Activated CD4-positive, alpha-beta T cell treated with anti-CD3 and anti-CD28 coated beads for 24 hours (primary cell): ENCODE measurements at places on chromosomes 2 and 18.

- DNase-seq: no peak
These were observed 2.4 kb downstream of the KLF11 start for GRCh38 chr2:10045561-10046355.

GRCh38 chr2:66960161-66960560 is 437.0 kb upstream of the ETAA1 start:
- no peak for DNase-seq

DNA sequence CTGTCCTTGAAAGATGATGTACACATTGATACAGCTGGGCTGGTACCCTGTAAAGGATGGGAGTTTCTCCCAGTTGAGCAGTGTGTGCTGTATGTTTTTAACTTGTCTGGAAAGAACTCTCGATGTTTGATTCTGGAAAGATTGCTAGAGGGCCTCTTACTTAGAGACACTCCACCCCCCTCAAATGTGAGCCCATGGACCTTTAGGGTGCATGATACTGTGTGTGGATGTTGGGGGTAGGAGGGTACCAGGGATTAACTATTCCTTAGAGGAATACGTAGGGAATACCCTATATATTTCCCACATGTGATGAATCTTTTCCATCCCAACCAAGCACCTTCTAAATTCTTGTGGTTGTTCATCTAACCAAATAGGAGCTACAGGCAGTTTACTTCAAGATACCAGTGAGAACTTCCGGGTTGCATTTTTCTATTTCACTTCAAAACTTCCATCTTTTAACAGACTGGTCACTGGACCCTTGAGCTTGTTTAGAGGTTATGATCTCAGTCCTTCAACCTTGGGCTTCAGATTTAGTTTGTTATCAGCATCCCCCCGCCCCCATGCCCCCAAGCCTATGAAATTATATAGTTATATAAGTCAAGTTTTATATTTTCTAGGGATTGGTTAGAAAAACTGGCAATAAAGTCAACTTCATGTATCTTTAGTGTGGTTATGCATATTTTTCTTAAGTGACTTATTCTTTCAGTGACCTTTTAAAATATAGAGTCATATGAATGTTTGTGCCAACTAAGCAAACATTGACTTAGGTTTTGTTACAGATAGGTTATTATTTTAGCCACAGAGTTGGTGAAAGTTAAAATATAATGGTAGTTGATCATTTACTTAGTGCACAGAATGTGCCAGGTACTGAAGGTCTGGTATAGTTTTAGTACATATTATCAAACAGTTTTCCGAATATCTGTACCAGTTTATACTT is 18.2 kb downstream of the AFTPH start:
- no peak for DNase-seq

DNA sequence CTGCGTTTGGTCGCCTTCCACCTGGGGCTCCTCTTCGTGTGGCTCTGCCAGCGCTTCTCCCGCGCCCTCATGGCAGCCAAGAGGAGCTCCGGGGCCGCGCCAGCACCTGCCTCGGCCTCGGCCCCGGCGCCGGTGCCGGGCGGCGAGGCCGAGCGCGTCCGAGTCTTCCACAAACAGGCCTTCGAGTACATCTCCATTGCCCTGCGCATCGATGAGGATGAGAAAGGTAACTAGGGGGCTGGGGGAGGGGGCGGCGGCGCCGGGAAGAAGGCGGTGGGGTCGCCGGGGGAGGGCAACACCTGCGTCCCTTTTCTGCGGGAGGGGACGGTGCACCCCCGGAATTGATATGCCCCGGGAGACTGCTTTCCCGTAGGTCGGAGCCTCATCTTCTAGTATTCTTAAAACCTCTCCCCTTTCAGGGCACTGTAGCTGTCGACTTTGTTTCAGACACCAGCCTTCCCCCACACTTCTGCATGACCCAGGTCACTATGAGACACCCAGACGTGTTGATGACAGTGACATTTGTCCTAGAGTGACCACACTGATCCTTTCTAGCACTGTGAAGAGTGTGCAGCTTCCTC is 755 bp downstream of the SPAST start:
- no peak for DNase-seq

- DNase-seq: no peak
These were observed 7.7 kb downstream of the CD302 start for GRCh38 chr2:159790323-159790722.

DNA sequence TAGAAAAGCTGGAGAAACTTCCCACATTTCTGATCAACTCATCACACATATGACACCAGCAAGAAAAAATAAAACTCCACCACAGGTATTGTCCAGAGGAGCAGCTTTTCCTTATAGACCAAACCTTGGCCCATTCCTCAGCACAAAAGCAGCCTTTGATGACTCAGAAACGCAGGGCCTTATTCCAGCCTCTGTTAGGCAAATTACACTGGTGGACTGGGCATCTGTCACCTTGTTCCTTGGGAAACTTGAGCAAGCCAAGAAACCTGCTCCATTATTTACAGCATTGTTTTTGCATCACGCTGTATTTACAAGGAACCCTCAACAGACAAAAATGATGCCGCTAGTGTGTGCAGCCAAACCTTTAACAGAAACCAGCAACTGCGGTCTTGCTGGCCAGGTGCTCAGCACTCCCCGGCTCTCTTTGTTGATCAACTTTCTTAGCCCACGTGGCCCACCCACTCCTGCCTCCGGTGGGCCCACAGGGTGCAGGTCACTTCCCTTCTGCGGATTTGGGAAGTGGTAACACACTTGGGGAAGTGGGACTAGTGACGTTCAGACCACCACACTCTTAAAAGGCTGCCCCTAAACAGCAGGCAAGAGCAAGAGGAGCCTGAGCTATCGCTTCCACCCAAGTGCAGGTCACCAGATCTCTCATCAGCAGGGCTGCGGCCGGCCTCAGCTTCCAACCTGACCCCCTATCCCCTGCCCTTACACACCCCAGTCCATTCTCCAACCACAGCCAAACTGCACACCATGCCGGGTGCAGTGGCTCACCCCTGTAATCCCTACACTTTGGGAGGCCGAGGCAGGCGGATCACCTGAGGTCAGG is 1.5 kb downstream of the AP1S3 start:
- no peak for DNase-seq

- no peak for DNase-seq
These were observed 96.3 kb upstream of the RASGRP3 start for GRCh38 chr2:33380001-33380609.

DNA sequence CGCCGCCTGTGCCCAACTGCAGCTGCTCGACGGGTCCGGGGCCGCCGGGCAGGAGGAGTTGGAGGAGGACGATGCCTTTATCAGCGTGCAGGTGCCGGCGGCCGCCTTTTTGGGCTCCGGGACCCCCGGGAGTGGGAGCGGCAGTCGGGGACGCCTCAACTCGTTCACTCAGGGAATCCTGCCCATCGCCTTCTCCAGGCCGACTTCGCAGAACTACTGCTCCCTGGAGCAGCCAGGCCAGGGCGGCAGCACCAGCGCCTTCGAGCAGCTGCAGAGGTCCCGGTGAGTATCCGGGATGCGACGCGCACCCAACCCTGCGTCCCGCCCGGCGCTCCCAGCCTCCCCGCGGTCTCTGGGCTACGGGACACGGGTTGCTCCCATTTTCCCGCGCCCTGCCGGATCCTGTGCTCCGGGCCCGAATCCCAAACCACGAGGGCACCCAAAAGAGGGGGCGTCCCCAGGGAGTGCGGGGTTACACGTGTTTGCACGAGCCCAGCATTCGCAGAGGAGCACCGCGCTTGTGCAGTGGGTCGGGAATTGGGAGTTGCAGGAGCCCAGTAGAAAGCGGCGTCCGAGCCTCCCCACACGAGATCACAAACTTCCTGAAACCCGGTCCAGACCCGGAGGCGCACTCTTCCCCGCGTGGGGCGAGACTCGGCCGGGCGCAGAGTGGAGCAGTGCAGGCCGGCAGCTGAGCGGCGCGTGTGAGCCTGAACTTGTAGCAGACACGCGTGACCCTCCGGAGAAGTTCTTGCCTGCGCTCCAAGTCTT is 1.2 kb downstream of the CABLES1 start:
- no peak for DNase-seq
